Fibroblast of skin of back (primary cell): ENCODE measurements at places on chromosomes 6 and 20.

- no peak for DNase-seq
These were observed 41.3 kb downstream of the TAF8 start for GRCh38 chr6:42091718-42092023.

DNA sequence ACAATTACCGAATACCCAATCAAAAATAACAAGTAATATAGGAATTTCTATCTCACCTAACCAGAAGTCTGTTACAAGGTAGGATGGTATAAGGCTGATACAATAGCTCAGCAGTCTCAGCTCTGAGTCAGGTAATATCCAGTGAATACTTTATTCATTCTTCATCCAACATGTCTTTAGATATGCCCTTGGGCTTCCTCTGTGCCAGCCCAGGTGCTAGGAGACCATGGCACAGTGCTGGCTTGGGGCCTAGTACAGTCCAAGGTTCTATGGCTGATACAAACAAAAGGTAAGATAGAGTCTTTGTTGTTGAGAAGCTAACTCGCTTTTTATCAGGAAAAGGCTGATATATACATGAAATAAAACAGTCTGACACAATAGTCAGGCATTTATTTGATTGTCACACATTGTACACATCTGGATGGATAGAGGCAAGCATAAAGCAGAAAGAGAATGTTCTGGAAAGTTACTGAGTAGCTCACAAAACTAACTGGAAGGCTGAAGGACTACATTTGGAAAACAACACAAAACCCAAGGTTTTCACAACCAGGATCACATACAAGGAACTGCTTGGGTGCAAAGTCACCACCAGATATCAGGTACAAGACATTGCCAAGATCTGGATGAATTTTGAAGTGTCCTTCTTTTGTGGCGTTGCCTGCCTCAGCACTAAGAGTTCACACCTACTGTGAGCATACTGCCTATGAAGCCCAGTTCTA lies 110.4 kb upstream of the SCAF8 start:
- DNase-seq = no peak

DNA sequence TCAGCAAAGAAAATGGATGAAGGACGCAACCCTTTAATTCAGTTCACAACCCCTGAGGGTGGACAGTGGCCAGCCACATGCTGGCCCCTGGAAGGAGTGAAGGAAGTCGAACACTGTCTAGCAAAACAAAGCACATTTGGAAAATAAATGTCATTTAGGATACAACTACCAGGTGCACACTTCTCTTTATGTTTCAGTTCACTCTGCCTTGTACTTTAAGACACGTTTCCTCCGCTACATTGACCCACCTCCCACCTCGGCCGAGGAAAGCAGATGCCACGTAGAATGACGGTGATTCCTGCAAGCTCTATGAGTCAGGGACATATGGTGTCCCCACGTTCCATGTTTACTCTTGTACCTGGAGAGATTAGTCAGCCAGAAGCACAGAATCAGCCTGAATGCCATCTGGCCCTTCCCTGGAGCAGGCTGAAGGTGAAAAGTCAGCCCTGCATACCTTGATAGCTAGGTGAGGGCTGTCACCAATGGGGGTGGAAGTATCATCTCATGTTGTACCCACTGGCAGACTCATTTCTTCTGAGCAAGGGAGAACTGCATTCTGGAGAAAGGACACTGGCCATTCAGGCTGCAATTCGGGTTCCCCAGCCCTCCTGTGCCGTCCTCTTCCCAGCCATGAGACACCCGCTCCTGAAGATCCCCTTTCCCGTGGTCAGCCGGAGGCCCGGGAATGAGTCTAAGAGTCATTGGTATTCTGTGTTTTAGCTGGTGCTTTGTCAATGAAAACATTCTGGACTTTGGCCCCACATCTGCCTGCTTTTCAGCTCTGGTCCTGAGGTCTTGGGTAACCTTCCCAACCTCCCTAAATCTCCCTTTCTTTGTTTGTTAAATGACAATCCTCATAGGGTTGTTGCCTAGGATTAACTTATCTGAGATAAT lies 60.6 kb downstream of the FOXA2 start:
- no peak for DNase-seq

DNA sequence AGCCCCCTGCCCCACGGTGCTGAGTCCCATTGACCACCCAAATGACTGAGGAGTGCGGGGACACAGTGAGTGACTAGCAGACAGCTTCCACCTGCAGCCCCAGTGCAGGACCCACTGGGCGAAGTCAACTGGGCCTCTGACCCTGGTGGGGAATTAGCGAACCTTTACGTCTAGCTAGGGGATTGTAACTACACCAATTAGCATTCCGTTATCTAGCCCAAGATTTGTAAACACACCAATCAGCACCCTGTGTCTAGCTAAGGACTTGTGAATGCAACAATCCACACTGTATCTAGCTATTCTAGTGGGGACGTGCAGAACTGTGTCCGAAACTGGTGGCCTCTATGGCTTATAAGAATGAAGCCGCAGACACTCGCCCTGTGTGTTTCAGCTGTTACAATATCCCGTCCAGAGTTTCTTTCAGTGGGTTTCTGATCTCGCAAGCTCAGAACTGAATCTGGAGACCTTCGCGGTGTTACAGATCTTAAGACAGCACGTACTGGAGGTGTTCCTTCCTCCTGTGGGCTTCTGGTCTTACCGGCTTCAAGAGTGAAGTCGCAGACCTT lies 21.1 kb upstream of the GMPR start:
- DNase-seq = no peak

GRCh38 chr6:44161997-44162338 lies 3.3 kb downstream of the CAPN11 start:
- peak; percentile 57 for DNase-seq

DNA sequence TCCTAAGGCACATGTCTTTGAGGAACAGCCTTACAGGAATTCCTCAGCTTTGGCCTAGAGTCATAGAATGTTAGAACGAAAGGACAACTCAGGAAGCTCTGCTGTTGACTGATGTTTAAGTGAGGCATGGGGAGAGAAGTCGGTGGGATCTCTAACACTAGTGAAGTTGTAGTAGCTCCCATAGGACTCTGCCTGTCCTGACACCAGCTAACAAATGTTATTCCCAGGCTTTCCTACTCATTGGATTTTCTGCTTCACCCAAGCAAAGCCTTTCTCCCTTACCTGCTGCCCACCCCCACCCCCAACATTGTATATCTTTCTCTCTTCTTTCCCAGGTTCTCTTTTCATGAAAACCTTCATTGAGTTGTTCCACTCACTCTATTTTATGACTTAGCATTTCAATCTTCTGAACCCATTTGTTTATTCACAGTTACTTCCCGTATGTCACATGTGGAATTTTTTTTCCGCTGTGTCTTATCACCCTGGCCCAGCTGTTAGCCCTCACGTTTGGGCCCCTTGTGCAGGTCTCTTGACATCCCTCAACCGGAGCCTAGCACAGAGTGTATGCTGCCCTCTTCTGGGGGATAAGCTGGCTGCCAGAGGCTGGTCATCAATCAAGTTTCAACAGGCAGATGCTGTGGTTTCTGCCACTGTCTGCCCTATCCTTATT lies 39.2 kb upstream of the RNF8 start:
- peak; percentile 43 for DNase-seq

- peak; percentile 47 for DNase-seq
These were observed 4.6 kb upstream of the REV3L start for GRCh38 chr6:111487661-111488060.

- DNase-seq = peak; percentile 58
These were observed 21.6 kb downstream of the TPX2 start for GRCh38 chr20:31760519-31761240.

DNA sequence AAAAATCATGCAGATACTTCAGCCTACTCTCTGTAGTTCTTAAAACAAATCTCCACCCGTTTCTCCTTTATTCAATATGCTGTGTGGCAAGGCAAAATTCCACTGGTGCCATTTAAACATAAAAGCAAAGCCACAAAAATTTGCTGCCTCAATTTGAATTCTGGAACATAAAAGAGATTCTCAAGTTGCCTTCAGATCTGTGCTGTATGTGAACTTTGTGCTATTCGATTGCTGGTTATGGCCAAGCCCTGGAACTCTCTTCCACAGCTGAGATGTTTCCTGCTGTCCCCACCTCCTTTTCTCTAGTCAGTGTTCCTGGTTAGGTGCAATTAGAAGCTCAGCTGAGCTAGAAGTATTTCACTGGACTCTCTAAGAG lies 395.3 kb upstream of the BTBD3 start:
- peak; percentile 17 for DNase-seq

DNA sequence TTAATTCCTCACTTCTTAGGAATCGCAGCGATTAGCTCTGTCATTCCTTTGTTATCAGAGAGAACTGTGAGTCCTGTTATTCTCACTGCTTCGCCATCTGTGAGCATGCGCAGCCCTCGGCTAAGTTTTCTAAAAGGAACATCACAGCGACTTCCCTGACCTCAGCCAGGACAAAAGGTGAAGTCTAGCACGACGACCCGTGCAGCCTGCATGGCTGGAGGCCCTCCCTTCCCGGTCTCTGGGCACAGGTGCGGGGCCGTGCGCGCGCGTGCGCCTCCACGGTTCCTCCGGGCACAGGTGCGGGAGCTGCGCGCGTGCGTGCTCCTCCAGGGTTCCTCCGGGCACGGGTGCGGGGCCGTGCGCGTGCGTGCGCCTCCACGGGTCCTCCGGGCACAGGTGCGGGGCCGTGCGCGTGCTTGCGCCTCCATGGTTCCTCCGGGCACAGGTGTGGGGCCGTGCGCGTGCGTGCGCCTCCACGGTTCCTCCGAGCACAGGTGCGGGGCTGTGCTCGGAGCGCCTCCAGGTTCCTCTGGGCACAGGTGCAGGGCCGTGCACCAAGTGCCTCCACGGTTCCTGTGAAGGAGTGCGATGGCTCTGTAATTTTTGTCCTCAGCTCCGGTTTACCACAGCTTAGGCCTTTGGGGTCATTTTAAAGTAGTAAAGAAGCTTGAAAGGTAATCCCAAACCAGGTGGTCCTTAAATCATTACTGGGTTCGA lies 212.3 kb downstream of the ERMARD start:
- DNase-seq = no peak

- DNase-seq = no peak
These were observed 131.0 kb downstream of the TSHZ2 start for GRCh38 chr20:53103124-53103523.

GRCh38 chr6:34791164-34791700 lies 651 bp upstream of the BLTP3A start:
- DNase-seq = peak; percentile 18

- no peak for DNase-seq
These were observed 24.6 kb downstream of the VSTM2L start for GRCh38 chr20:37927410-37928095.

GRCh38 chr6:33886673-33887144 lies 82.9 kb upstream of the MLN start:
- peak; percentile 54 for DNase-seq

- DNase-seq = no peak
These were observed 409.6 kb upstream of the SLC35B3 start for GRCh38 chr6:8844968-8845367.

GRCh38 chr20:38350879-38351775 lies 4.8 kb downstream of the LBP start:
- DNase-seq = no peak

- DNase-seq = no peak
These were observed 137.6 kb upstream of the RIN2 start for GRCh38 chr20:19620446-19620845.

DNA sequence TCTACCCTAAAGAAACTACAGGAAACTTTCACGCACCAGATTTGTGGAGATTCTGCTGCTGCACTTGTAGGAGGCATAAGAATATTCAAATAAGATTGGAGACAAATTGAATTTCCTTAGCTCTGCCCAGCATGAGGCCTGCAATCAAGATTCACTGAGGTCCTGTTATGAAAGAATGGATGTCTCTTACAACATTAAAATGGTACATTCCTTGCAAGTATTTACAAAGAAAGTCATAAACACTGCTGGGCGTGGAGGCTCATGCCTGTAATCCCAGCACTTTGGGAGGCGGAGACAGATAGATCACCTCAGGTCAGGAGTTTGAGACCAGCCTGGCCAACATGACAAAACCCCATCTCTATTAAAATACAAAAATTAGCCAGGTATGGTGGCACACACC lies 74.0 kb upstream of the MAP3K4 start:
- DNase-seq = no peak

DNA sequence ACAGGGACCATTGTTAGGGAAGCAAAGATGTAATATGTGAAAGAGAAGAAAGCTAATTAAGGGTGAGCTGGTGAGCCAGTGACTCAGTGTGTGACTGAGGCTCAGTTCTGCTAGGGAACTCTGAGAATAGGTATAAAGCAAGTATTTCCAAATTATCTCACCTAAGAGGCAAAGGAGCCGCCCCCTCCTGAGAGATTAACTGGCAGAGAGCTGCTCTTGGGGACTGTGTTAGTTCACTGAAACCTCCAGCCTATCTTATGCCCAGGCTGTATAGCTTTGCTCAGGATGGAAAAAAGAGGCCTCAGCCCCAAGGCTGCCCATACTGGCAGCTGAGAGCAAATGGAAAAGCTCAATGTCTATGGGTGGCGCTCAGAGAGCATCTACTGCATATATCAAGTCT lies 152.0 kb downstream of the PAK5 start:
- no peak for DNase-seq

GRCh38 chr20:35837577-35838195 lies 65.9 kb downstream of the PHF20 start:
- DNase-seq = no peak

DNA sequence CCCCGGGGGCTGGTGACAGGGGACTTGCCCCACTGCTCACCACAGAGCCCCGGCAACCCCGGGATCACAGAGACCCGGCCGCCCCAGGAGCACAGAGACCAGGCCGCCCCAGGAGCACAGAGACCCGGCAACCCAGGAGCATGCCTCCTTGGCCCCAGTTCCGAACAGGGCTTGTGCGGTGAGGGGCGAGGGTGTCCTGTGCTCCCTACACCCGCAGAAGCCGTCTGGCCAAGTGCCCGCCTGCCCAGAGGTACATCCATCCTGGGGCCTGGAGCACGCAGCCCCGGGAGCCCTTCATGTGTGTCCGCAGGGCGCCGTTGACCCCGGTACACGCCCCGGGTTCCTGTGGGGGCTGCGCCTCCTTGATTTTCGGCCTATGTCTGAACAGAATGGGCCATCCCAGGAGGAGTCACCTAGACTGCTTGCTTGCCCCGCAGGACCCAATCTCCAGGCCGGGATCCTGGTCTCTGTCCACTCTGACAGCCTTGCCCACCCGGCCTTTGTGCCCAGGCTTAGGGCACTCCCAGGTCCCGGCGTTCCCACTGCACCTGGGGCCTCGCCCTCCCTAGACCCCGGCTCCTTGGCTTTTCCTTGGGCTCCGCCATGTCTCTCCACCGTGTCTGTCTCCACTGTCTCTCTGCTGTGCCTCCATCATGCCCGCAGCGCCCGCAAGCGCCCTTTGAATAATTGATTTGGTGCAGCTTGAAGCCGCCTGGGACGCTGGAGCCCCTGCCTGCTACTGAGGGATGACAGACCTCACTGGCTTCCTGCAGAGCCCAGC lies 219.8 kb downstream of the ERMARD start:
- DNase-seq = no peak

DNA sequence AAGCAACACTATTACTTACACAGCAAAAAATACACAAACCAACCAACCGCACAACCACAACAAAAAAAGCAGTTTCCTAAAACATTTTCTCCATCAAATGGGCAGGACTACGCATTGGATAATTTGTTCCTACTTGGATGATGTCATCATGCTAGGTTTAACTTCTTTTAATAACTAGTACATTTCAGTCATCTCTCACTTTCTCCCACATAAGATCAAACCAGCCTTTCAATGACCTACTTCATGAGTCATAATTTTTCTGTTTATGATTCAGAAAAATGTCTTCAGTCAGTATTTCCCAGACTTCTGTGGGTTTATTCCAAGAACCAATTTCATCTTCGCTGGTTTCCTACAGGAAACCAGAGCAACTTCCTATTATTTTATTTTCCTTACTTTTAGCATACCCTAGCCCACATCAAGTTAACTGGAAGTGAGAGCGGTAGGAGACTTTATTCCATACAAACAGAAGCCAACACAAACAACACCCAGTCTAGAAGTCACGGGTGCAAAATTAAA lies 134.2 kb downstream of the GMDS start:
- DNase-seq = peak; percentile 89
